ENCODE measurements at places on chromosomes 16 and 17. TPM values are rescaled to one million over a fixed set of nuclear protein-coding genes. Genes with fewer than 3 reads are reported as not detected.

The KRT17 gene
- total RNA-seq = 1.7 TPM

The KRT33A gene
- total RNA-seq = not detected

The CDR2L gene
- 5.9 TPM for total RNA-seq

The TAT gene
- not detected for total RNA-seq
